ENCODE measurements at places on chromosomes 2 and 18. TPM values are rescaled to one million over a fixed set of nuclear protein-coding genes. Genes with fewer than 3 reads are reported as not detected.
A peak's percentile ranks its signal among the peaks of the same experiment; 100 is the strongest.

GRCh38 chr18:48543228-48543627 lies 4.4 kb downstream of the CTIF start:
- H3K27ac ChIP-seq, result no peak overlapping the region
- DNase-seq, result no peak
- peaks cover 14% of the 10 kb centered on the region for H3K27me3 ChIP-seq
- no peak overlapping the region for H3K4me3 ChIP-seq

DNA sequence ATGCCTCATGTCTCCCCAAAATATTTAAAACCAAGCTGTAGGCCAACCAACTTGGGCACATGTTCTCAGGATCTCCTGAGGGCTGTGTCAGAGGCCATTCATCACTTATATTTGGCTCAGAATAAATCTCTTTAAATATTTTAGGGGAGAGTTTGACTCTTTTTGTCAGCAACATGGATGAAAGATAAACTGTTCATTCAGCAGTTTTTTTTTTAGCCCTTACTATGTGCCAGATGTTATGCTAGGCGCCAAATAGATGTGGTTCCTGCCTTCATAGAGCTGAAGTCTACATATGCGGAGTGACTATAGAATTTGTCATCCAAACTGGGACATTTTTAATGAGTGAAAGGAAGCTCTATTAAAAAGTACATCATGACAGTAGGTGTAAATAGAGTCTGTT lies 42.5 kb upstream of the TWSG1 start:
- no peak for DNase-seq
- H3K36me3 ChIP-seq, result no peaks in the 10 kb centered on the region
- H3K27ac ChIP-seq, result no peak overlapping the region
- no peak overlapping the region for H3K4me3 ChIP-seq

- peaks cover 2% of the 10 kb centered on the region for H3K4me1 ChIP-seq
- no peak overlapping the region for H3K4me3 ChIP-seq
- H3K36me3 ChIP-seq, result peaks cover 69% of the 10 kb centered on the region
- no peak for DNase-seq
- H3K27ac ChIP-seq, result no peak overlapping the region
These were observed 35.4 kb downstream of the PGAP1 start for GRCh38 chr2:196891136-196891535.

- H3K4me3 ChIP-seq, result no peak overlapping the region
- H3K4me1 ChIP-seq, result no peaks in the 10 kb centered on the region
- no peaks in the 10 kb centered on the region for H3K27me3 ChIP-seq
- H3K36me3 ChIP-seq, result no peaks in the 10 kb centered on the region
- DNase-seq, result no peak
These were observed 370.6 kb upstream of the UBE2E3 start for GRCh38 chr2:180609626-180610340.

DNA sequence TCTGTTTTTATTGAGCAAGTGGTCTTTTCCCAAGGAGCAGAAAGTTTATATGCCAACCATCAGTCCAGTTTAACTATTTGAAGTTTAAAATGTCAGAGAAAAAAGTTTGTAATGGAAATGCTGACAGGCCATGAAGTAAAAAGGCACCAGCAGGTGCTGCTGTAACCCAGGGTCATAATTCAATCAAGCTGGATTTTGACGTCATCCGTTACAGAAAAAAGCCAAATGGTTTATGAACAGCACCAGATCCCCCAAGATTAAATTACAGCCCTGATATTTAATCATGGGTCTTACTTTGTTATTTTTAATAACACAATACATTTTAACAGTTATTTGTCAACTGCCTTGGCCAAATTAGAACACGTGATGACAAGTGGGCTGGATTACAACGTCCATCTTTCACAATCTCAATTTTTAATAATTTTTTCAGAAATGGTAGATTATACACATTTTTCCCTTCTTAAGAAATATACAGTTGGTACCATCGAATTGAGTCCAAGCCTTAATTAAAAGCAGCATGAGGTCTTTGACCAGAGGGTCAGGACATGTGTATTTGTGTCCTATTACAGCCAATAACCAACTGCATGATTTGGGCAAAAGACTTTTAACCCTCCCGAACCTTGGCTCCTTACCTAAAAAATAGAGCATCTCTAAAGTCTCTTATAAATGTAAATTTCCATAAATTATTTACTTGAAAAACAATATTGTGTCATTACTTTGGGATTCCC lies 10.0 kb downstream of the TCF4 start:
- no peak overlapping the region for H3K4me3 ChIP-seq
- H3K36me3 ChIP-seq, result no peaks in the 10 kb centered on the region
- no peak overlapping the region for H3K27ac ChIP-seq
- H3K4me1 ChIP-seq, result no peaks in the 10 kb centered on the region
- H3K27me3 ChIP-seq, result peaks cover 5% of the 10 kb centered on the region

DNA sequence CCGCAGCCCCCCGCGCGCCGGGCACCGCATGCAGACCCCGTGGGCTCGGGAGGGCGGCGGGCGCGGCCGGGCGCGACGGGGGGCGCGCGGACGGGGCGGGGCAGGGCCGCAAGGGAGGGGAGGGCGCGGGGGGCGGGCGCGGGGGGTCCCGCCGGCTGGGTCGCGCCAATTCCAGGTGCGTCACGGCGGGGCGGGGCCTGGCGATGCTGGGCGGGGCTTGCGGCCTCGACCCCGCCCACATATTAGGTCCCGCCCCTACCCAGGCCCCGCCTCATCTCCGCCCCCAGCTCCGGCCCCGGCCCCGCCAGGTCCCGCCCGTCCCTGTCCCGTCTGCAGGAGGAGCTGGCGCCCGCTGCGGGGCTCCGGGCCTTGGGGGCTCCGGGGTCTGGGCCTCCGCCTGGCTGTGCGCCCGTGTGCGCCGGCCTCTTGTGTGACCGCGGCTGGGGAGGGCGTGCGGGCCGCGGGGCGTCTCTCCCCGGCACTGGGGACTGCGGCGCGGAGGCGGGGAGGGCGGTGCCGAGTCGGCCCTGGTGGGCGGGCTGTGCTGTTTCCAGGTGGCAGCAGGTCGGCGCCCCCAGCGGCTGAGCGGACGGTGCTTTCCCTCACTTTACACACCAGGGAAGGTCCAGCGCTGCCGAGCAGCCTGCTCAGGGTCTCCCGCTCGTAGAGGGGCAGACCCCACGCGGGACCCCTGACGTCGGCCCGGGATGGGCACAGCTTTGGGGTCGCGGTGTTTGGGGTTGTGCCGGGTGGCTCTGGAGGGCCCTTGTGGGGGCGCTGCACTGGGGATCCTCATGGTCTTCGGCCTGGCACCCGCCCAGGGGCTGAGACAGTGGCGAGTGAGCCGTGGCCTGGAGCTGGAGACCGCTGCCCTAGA lies 554 bp downstream of the ING5 start:
- H3K4me1 ChIP-seq, result peaks cover 13% of the 10 kb centered on the region
- H3K36me3 ChIP-seq, result peaks cover 47% of the 10 kb centered on the region
- no peaks in the 10 kb centered on the region for H3K27me3 ChIP-seq
- H3K27ac ChIP-seq, result peak overlapping the region; percentile 59
- H3K4me3 ChIP-seq, result peak overlapping the region; percentile 81

SFTPB gene
- total RNA-seq, result not detected

GRCh38 chr2:121519732-121520640 lies 10.7 kb upstream of the RNU4ATAC start:
- peaks cover 7% of the 10 kb centered on the region for H3K4me1 ChIP-seq
- H3K4me3 ChIP-seq, result no peak overlapping the region
- H3K27ac ChIP-seq, result no peak overlapping the region

DNA sequence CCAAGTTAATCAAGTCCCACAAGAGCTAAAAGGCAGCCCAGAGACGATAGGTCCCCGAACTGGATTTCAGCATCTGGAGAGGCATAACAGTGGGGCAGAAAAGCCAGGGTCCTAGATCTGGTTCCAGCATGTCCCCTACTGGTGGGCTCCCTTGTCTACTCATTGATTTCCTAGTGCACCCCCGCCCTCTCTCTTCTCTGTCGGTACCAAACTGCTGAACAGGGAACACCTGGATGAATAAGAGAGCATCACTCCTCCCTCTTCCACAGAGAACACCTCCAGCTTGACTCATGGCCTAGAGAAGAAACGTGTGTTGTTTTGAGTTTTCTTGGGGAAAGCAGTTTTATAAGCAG lies 101.3 kb downstream of the FOXI3 start:
- H3K4me1 ChIP-seq, result peaks cover 3% of the 10 kb centered on the region
- H3K36me3 ChIP-seq, result no peaks in the 10 kb centered on the region

DNA sequence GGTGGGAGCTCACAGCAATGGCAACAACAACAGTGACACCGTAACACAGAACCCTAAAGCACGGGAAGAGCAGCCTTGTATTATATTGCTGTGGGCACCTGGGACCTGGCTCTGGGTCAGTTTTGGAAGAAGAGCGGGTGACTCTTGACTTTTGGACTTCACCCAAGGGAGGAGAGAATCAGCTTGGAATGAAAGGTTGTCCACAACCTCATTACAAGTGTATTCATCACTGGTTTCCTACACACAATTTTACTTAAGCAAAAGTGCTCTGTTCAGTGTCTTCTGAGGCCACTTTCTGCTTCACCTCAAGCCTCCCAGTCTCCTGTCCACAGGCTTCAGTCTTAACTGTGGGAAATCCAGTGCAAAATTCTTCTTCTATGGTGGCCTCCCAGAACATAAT lies 263.8 kb downstream of the KCNE4 start:
- no peaks in the 10 kb centered on the region for H3K27me3 ChIP-seq
- H3K27ac ChIP-seq, result no peak overlapping the region
- no peak overlapping the region for H3K4me3 ChIP-seq

MEMO1 gene
- total RNA-seq, result 63.7 TPM

DNA sequence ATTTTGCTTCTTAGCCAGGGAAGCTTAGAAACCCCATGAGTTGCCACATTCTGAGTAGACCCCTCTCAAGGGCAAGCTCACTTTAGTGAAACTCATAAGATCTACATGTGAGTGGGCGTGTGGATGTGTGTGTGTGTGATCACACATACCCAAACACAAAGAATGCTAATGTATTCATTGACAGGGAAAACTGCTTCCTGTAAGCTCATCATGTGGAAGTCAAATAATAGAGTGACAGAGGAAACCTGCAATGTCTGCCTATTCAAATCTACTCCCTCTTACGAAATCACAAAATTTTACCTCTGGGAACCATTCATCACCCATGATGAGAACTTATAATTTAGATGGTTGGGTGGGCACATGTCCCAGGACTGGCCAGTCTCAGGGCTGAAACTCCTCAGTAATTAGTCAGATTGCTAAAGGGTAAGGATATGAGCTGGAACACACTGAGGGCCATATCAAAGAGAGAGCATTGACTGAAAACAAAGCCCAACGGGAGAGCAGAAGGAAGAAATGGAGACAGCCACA lies 94.5 kb upstream of the CCDC150 start:
- peaks cover 16% of the 10 kb centered on the region for H3K27me3 ChIP-seq
- H3K27ac ChIP-seq, result no peak overlapping the region
- DNase-seq, result no peak
- H3K36me3 ChIP-seq, result no peaks in the 10 kb centered on the region

GRCh38 chr2:56224316-56224715 lies 40.5 kb downstream of the CCDC85A start:
- H3K27ac ChIP-seq, result no peak overlapping the region
- H3K4me1 ChIP-seq, result no peaks in the 10 kb centered on the region
- H3K27me3 ChIP-seq, result no peaks in the 10 kb centered on the region
- no peaks in the 10 kb centered on the region for H3K36me3 ChIP-seq

GRCh38 chr2:184078496-184078895 lies 519.8 kb upstream of the ZNF804A start:
- H3K4me3 ChIP-seq, result no peak overlapping the region
- no peaks in the 10 kb centered on the region for H3K36me3 ChIP-seq
- H3K27ac ChIP-seq, result no peak overlapping the region
- H3K4me1 ChIP-seq, result no peaks in the 10 kb centered on the region

CMPK2 gene
- 2.8 TPM for total RNA-seq

GRCh38 chr2:37790019-37790418 lies 118.6 kb upstream of the CDC42EP3 start:
- H3K27me3 ChIP-seq, result peaks cover 2% of the 10 kb centered on the region
- H3K4me1 ChIP-seq, result no peaks in the 10 kb centered on the region
- no peak overlapping the region for H3K4me3 ChIP-seq
- no peak for DNase-seq
- H3K27ac ChIP-seq, result no peak overlapping the region
- no peaks in the 10 kb centered on the region for H3K36me3 ChIP-seq

DNA sequence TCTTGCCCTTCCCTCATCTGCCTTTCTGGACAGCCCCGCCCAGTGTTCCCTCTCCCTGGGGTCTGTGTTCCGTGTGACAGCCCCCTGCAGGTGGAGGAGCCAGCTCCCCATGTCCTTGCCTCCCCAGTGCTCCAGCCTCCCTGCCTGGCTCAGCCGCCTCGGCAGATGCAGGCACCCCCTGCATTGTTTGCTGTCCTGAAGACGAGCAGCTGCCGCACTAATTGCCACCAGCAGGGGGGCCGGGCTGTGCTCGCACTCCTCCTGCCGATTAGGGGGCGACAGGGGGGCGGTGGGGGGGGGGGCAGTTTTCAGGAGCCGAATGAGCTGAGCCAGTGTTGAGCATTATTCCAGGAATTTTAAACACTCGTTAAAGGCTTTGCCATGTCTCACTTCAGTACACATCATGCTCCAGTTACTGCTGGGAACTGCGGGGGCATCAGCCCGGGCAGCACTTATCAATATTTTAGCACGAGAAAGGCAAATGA lies 23.3 kb downstream of the SIX3 start:
- no peaks in the 10 kb centered on the region for H3K36me3 ChIP-seq
- no peaks in the 10 kb centered on the region for H3K4me1 ChIP-seq
- H3K27me3 ChIP-seq, result peaks cover 34% of the 10 kb centered on the region
- no peak overlapping the region for H3K4me3 ChIP-seq

DNA sequence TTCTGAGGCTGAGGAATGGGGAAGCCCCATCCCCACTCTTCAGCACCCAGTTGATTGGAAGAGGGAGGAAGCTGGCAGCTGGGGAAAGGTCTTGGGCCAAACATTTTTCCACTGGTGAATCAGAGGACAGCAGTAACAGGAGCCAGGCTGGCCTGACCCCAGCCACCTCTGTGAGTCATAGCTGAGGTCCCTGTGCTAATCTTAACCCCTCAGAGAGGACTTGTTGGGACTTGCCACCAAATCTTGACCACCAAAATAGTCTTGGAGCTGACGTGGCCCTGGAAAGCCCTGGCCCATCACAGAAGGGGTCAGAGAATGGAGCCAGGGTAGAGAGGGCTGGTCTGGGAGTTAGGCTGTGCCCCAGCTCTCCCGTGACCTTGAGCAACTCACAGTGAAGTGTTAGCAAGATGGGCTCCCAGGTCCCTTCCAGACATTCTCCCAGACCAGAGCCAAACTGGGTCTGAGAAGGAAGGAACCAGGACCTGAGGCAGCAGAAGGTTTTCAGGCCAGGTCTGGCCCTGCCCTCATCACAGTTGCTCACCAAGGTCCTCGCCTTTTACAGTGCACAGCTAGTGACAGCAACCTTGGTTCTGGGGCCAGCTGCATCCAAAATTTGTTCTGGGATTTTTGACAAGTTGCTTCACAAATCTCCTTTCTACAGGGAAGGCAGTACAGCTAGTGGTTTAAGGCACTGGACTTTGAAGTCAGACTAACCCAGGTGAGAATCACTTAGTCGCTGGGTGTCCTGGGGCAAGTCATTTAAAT lies 266.6 kb downstream of the CYP26B1 start:
- no peak overlapping the region for H3K27ac ChIP-seq
- no peak for DNase-seq
- H3K36me3 ChIP-seq, result no peaks in the 10 kb centered on the region
- no peaks in the 10 kb centered on the region for H3K27me3 ChIP-seq
- H3K4me1 ChIP-seq, result no peaks in the 10 kb centered on the region

Measured in activated T-helper 2 cell treated with anti-CD3 and anti-CD28 coated beads, Interferon-gamma antibody, Interleukin-2, Interleukin-4, amounts not matched to agents 10 μg/mL and 5 μg/mL and 100 μg/mL, durations not matched to agents 14 hours and 24 hours and 36 hours (primary cell).